ENCODE measurements at places on chromosomes 2 and 18. TPM values are rescaled to one million over a fixed set of nuclear protein-coding genes. Genes with fewer than 3 reads are reported as not detected.

DNA sequence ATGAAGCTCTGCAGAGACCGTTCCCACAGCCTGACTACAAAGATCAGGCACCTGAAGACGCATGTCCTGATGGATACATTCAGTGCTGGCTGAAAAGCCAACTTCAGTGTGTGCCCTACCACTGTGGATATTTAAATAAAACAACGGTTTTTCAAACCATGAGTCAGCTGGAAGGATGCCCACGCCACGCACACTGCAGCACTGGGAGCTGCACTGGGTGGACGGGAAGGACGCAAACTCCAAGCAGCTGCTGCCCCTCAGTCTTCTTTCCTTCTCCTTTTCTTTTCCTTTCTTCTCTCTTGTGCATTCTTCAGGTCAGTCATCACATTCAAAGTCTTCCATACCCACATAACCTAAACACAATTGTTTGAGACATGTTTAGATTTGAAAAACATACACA lies 7.9 kb downstream of the TMEM18 start:
- DNase-seq = no peak

The DSC3 gene
- 1.8 TPM for polyA plus RNA-seq

The ABCG8 gene
- 0.10 TPM for polyA plus RNA-seq

DNA sequence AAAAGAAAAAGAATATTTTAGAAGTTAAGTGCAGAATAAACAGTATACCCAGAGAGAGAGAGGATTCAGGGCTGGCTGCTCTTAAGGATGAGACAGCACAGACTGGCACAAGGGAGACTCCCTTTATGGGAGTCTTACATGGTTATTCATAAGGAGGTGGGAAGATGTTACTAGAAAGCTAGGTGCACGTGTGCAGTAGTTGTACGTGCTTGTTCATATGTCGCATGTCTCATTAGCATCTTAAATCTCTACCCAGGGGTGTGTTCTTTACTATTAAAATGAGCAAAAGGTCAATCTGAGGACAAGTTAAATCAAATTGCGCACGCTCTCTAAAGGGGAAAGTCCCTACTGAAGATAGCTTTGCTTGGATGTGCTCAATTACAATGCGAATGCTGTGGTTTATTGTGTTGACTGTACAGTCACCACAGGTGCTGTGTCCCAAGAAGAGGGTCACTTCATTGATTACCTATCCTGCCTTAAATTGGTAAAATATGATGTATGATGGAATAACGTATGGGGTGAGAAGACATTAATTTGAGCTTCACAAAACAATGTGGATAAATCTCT lies 368.0 kb upstream of the SPHKAP start:
- DNase-seq = no peak
